ENCODE measurements at places on chromosomes 3 and 15. TPM values are rescaled to one million over a fixed set of nuclear protein-coding genes. Genes with fewer than 3 reads are reported as not detected.

- DNase-seq, result no peak
These were observed 53.3 kb upstream of the MELTF start for GRCh38 chr3:197082871-197083270.

DNA sequence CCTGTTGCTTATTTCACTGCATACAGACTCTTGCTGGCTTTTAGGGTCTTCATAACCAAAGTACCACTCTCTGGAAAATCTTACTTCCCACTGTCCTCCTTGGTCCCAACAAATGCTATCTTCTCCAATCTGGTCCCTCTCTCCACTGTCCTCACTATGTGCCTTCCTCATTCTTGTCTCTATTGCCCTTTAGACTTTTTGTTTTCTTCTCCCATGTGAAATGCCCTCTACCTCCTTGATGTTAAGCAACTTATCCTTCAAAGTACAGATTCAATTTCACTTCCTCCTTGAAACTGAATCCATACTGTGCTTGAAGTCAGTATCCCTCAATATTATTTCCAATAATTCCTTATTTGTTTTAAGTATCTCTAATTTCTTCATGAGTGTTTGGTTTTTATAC, 60.8 kb downstream of the CGGBP1 start:
- DNase-seq, result no peak

Gene GPR27
- 1.2 TPM for total RNA-seq

Gene DNAH12
- not detected for total RNA-seq

- no peak for DNase-seq
These were observed 40.2 kb downstream of the METTL6 start for GRCh38 chr3:15387171-15387581.
